ENCODE measurements at places on chromosomes 16 and 17.

- DNase-seq: no peak
Measured at GRCh38 chr17:78408476-78409050, 30.1 kb downstream of the PGS1 start.

DNA sequence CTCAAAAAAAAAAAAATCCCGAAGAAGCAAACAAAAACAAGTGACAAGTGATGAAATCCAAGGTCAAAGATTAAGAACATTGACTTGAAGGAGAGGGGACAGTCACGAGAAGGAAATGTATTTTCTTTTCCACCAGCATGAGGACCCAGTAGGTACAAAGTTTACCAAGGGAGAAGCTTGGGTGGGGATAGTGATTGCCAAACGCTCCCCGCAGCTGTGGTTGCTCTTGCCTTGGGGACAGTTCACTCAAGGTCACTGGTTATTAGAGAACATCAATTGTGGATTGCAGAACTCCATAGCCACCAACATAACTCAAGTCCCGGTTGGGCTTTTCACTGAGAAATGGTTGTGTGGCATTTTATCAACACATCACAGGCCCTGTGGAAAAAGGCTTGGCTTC, 27.0 kb downstream of the RSL1D1 start:
- DNase-seq: no peak

- DNase-seq: no peak
Measured at GRCh38 chr17:10036511-10037061, 131.5 kb upstream of the RCVRN start.

- DNase-seq: peak; percentile 55
Measured at GRCh38 chr17:77433385-77434135, 292.8 kb downstream of the SEC14L1 start.

DNA sequence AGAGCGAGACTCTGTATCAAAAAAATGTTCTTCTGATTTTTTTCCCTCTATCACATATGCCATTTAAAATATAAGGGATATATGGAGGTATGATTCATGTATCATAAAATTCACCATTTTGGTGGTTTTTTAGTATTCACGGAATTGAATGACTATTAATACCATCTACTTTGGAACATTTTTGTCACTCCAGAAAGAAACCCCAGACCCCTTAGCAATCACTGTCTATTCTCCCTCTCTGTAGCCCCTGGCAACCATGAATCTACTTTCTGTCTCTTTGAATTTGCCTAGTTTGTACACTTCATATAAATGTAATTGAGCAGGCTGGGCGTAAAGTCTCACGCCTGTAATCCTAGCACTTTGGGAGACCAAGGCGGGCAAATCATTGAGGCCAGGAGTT, 75.9 kb downstream of the PRKCA start:
- peak; percentile 69 for DNase-seq

DNA sequence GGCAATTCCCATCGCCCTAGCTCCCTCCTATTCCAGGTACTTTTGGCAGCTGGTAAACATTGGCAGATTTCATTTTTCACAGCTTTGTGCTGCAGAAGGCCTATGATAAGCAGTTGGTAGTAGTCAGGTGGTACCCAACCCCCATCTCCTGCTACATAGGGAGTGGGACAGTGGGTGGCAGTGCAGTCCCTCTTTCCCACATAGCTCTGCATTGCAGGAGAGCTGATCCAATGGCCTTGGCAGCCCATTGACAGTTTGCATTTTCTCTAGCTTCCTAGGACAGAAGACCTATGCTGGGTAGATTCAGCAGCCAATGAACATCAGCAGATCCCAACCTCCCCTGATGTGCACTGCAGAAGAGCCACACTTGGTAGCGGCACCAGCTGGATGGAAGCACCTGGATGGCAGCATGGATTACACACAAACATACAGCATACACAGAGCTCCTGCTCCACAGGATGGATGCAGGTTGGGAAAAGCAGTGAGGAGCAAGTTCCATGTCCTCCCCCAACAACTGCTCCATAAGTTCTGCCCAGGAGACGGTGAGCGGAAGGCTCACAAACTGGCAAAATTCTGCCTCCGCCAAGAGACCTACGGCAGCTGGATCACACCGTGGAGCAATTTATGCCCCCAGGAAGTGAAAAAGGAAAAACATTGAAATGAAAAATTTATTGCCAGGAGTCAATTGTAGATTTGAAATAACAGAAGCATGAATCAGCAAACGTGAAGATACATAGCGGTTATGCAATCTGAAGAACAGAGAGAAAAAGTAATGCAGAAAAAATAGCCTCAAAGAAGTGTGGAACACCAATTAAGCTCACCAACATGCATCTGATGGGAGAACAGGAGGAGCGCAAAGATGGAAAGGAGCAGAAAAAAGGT, 95.7 kb downstream of the CACNG1 start:
- DNase-seq: no peak

DNA sequence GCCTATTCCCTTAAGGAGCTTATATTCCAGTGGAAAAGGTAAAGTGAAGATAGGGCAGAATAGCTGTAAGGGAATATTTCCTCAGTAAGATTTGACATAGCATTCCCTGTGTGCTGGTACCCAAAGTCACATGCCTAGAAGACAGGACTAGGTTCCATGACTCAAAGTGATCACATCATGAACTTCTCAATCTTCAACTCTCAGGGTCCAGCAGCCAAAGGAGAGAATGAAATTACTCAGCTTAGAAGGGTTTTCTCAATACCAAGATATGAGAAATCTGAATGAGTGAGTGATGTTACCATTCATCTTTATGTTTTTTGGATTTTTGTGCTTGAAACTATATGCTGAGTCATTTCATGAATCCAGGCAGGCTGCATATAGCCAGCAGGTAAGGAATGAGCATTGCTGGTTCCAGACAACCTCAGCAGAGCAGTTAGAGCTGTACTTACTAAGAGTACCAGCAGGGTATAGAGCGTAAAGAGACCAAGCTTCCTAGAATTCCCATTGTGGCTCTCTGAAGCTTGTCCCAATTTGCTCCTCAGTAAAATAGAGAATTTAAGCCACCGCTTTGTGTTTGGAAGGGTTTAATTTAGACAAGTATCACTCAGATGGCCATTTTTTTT, 91.1 kb downstream of the ANKFN1 start:
- no peak for DNase-seq

Data from fibroblast of skin of left biceps (primary cell).